Pericardium fibroblast (primary cell): ENCODE measurements at places on chromosomes 7 and 10. TPM values are rescaled to one million over a fixed set of nuclear protein-coding genes. Genes with fewer than 3 reads are reported as not detected.

Gene C7orf57
- not detected in 2 replicates for total RNA-seq

Gene SORCS3
- total RNA-seq: not detected in 2 replicates

Gene CAMK1D
- 1.3 and 1.6 TPM in 2 replicates for total RNA-seq

Gene KCNIP2
- 0.12 TPM in 1 of 2 replicates, not detected in the other for total RNA-seq

Gene PRKAR2B
- 3.6 and 4.0 TPM in 2 replicates for total RNA-seq

Gene MYPN
- total RNA-seq: 0.34 TPM in 1 of 2 replicates, not detected in the other

Gene FAM25A
- not detected in 2 replicates for total RNA-seq

Gene FAM221A
- 0.82 and 1.4 TPM in 2 replicates for total RNA-seq

Gene AGMO
- 0.26 TPM in 1 of 2 replicates, not detected in the other for total RNA-seq

Gene KLF14
- 0.34 and 0.58 TPM in 2 replicates for total RNA-seq

Gene CALHM1
- not detected in 2 replicates for total RNA-seq

Gene ZNF32
- total RNA-seq: 36.1 and 46.3 TPM in 2 replicates

Gene VSTM4
- 9.1 and 9.3 TPM in 2 replicates for total RNA-seq

Gene TMEM273
- total RNA-seq: not detected in 2 replicates

Gene CFTR
- total RNA-seq: 0.12 TPM in 1 of 2 replicates, not detected in the other

Gene MYH16
- not detected in 2 replicates for total RNA-seq

Gene CCDC172
- total RNA-seq: not detected in 2 replicates

Gene SPDYE1
- total RNA-seq: not detected in 2 replicates

Gene COL1A2
- total RNA-seq: 7,471 and 8,614 TPM in 2 replicates
